ENCODE measurements at places on chromosomes 2 and 18.

GRCh38 chr2:127675331-127676261, at the start of gene LIMS2:
TSS of gene LIMS2 (minus strand) at chr2:127675530. CDS start at chr2:127675024, 506 bp downstream.
- DNase-seq: no peak

- no peak for DNase-seq
Measured at GRCh38 chr18:45510656-45511055, 104.6 kb upstream of the SLC14A2 start.

DNA sequence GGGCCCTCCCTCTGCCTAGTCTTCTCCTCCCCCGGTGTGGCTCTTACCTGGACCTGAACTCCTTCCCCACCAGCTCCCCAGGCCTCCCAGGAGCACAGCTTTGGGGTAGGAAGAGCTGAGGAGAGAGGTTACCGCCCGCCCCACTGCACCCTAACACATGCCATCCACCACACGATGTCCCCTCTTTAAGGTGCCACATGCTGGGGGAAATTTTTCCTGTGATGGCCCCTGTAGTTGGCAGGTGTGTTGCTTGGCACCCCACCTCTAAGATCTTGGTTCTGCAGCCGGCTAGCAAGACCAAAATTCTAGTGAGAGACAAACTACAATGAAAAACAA, 6.9 kb upstream of the TEX261 start:
- no peak for DNase-seq

- DNase-seq: no peak
Measured at GRCh38 chr2:15346624-15347023, 214.5 kb downstream of the NBAS start.

DNA sequence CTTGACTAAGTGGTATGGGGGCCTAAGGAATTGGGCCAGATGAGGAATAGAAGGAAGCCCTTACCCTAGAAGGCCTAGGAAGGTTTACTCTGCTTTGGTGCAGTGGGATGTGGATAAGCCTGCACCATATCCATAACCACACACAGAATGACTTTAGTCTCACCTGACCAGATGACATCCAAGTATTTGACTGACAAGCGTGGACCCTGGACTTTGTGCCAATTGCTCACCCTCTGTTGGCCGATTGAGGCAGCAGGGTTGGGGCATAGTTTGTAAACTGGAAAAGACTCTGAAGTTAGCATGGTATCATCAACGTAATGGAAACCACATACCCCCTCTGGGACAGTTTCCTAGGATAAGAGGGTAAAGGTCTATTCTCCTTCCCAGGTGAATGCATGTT, 36.5 kb upstream of the SERPINE2 start:
- no peak for DNase-seq

DNA sequence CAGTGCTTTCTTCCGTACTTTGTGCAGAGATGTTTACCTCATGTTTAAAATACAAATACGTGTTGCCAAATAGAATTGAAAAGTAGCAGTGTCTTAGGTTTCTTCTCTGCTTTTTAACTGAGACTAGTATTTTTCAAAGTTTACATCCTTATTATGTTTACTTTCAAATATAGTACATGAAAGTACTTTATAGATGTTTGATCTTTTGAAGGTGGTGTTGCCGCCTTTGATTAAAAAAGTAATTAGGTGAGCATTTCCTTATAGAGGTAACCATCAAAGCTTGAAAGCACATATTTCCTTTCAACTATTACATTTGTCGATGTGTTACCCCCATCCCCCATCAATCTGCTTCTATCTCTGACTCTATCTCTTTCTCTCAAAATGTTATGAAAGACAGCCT, 87.0 kb downstream of the CERS6 start:
- no peak for DNase-seq

- no peak for DNase-seq
Measured at GRCh38 chr18:79199691-79200374, 130.6 kb downstream of the ATP9B start.

DNA sequence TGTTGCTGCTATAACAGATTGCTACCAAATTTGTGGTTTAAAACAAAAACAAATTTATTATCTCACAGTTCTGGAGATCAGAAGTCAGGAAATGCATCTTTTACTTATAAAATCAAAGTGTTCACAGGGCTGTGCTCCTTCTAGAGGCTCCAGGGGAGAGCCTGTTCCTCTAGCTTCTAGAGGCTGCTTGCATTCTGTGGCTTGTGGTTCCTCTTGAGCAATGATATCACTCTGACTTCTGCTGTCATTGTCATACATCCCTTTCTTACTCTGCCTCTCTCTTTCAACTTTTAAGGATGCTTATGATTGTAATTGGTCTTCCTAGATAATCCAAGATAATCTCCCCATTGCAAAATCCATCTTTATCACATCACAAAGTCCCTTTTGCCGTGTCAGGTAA, 6.1 kb upstream of the DCC start:
- DNase-seq: no peak

GRCh38 chr2:224223851-224224555, 177.9 kb downstream of the FAM124B start:
- DNase-seq: no peak
